ENCODE measurements at places on chromosomes 5 and 9. TPM values are rescaled to one million over a fixed set of nuclear protein-coding genes. Genes with fewer than 3 reads are reported as not detected.

GRCh38 chr5:127660047-127660733 lies 11.3 kb downstream of the CTXN3 start:
- DNase-seq: no peak
- H3K4me3 ChIP-seq: no peak overlapping the region
- H3K36me3 ChIP-seq: no peaks in the 10 kb centered on the region
- peak overlapping the region; percentile 37 for H3K27ac ChIP-seq
- H3K27me3 ChIP-seq: no peaks in the 10 kb centered on the region

DNA sequence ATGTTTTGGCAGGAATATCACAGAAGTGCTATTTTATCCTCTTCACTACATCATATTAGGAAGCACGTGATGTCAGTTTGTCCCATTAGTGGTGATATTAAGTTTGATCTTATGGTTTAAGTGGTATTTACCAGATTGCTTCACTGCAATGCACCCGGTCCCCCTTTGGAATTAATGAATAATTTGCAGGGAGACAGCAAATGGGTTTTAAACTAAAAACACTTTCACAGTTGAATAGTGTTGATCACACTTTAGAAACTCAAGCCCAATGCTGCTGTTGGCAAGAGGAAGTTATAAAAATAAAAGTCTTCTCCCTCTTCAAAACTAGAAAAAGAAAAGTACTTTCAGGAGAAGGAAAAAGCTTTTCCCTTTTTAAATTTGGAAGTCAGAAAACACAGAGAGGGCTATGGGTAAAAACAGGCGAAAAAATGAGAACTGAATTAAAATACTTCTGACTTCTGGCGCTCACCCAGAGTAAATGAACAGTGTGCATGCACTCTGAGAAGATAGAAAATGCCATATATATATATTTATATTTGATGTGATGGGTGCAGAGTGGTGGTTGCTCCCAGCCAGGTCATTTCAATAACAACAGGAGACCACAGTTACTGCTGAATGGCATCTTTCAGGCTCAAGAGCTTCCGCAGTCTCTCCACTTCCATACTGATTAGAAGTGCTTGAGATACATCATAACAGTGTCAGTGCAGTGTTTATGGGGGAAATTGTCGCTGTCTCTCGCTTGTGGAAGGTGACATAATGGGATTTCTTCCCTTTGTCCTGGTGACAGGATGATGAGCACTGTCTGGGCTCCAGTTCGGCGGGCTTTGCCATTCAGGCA lies 278.0 kb downstream of the ZSWIM6 start:
- no peak overlapping the region for H3K4me3 ChIP-seq
- H3K27ac ChIP-seq: no peak overlapping the region
- no peaks in the 10 kb centered on the region for H3K36me3 ChIP-seq
- H3K4me1 ChIP-seq: no peaks in the 10 kb centered on the region
- no peaks in the 10 kb centered on the region for H3K27me3 ChIP-seq
- no peak for DNase-seq

GRCh38 chr9:131621551-131622358 lies 76.4 kb downstream of the PRRT1B start:
- peaks cover 94% of the 10 kb centered on the region for H3K36me3 ChIP-seq
- no peaks in the 10 kb centered on the region for H3K27me3 ChIP-seq
- no peak overlapping the region for H3K27ac ChIP-seq
- DNase-seq: peak; percentile 55

DNA sequence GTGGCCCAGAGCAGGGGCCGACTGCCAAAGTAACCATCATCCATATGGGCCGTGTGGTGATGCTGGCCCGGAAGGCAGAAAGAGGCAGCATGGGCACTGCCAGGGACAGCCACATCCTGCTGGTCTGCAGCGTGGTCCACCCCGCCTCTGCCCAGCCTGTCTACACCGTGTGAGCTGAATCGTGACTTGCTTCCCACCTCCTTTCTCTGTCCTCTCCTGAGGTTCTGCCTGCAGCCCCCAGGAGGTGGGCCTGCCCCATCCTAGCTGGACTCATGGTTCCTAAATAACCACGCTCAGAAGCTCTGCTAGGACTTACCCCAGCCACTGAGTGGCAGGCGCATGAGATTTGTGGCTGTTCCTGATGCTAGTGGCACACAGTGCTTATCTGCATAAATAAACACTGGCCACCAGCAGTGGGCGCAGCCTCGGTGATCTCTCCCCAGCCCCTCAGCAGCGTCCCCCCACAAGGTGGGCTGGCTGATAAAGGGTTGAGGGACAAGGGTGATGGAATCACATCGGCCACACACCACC lies 22.6 kb upstream of the SUSD3 start:
- DNase-seq: no peak
- peaks cover 4% of the 10 kb centered on the region for H3K4me1 ChIP-seq
- H3K36me3 ChIP-seq: peaks cover 27% of the 10 kb centered on the region
- no peak overlapping the region for H3K27ac ChIP-seq
- no peak overlapping the region for H3K4me3 ChIP-seq
- H3K27me3 ChIP-seq: no peaks in the 10 kb centered on the region

DNA sequence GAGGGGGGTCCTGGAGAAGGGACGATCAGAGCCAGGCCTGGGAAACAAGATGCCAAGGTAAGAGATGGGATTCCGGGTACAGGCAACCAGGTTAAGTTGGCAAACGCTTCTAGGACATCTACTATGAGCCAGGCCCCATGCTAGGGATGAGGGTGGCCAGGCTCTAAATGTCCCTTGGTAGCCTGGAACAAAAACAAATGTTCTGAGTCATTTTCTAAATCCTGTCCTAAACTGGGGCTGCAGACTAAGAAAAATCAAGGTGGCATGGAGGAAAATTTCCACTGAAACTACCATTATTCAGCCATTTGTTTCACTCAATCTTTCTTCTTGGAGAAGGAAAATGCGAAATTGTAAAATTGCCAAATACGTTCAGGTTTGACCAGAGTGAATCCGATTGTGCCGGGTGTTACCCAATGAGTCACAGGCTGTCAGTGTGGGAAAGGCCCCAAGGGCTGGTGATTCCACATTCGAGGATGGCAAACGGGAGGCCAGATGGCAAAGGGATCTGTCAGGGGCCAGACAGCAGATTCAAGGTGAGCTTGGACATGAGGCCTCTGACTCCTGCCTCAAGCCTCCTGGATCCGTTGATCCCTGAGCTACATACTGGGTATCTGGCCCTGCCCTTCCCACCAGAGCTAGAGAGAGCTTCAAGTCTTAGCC lies 57.6 kb downstream of the PAX5 start:
- H3K27me3 ChIP-seq: peaks cover 20% of the 10 kb centered on the region
- H3K4me1 ChIP-seq: no peaks in the 10 kb centered on the region
- no peaks in the 10 kb centered on the region for H3K36me3 ChIP-seq

GRCh38 chr5:161007879-161008278 lies 155.9 kb upstream of the ATP10B start:
- no peak overlapping the region for H3K4me3 ChIP-seq
- H3K4me1 ChIP-seq: no peaks in the 10 kb centered on the region
- DNase-seq: no peak
- H3K27me3 ChIP-seq: no peaks in the 10 kb centered on the region

DNA sequence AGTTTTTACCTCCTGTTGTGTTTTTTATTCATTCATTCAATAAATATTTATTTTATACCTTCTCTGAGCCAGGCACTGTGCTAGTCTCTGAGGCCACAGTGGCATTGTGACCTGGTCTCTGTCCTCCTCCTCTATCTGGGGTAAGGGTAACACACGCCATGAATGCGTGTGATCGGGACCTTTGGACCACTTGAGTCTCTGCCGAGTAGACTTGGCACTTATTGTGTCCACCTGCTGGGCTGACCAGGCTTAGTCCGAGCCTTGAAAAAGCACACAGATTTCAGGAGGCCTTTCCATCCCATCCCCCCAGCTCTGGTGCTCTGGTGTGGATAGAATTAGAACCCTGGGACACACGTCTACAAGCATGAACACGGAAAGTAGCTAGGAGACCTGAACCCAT lies 58.7 kb downstream of the ERGIC1 start:
- DNase-seq: peak; percentile 47
- no peaks in the 10 kb centered on the region for H3K36me3 ChIP-seq
- H3K4me3 ChIP-seq: no peak overlapping the region
- H3K27me3 ChIP-seq: no peaks in the 10 kb centered on the region

- peak within 1 kb of the TSS; percentile 83 for H3K4me3 ChIP-seq
- DNase-seq: no peak
- no peaks in the 10 kb centered on the region for H3K36me3 ChIP-seq
- H3K4me1 ChIP-seq: peaks cover 12% of the 10 kb centered on the region
These were observed at the start of gene CDKN2B-AS1 for GRCh38 chr9:21994556-21995005. TSS of gene CDKN2B-AS1 (plus strand) at chr9:21994791.

GRCh38 chr5:116543501-116543900 lies 31.1 kb downstream of the SEMA6A start:
- H3K4me3 ChIP-seq: no peak overlapping the region
- no peaks in the 10 kb centered on the region for H3K4me1 ChIP-seq
- H3K27ac ChIP-seq: no peak overlapping the region
- DNase-seq: no peak
- H3K36me3 ChIP-seq: peaks cover 4% of the 10 kb centered on the region

GRCh38 chr9:133049043-133049442 lies 12.7 kb upstream of the CEL start:
- H3K27me3 ChIP-seq: no peaks in the 10 kb centered on the region
- DNase-seq: no peak
- H3K4me3 ChIP-seq: no peak overlapping the region

GRCh38 chr5:153827397-153827796 lies 211.3 kb downstream of the FAM114A2 start:
- H3K27ac ChIP-seq: no peak overlapping the region
- H3K36me3 ChIP-seq: no peaks in the 10 kb centered on the region
- H3K4me3 ChIP-seq: no peak overlapping the region
- no peaks in the 10 kb centered on the region for H3K4me1 ChIP-seq

DNA sequence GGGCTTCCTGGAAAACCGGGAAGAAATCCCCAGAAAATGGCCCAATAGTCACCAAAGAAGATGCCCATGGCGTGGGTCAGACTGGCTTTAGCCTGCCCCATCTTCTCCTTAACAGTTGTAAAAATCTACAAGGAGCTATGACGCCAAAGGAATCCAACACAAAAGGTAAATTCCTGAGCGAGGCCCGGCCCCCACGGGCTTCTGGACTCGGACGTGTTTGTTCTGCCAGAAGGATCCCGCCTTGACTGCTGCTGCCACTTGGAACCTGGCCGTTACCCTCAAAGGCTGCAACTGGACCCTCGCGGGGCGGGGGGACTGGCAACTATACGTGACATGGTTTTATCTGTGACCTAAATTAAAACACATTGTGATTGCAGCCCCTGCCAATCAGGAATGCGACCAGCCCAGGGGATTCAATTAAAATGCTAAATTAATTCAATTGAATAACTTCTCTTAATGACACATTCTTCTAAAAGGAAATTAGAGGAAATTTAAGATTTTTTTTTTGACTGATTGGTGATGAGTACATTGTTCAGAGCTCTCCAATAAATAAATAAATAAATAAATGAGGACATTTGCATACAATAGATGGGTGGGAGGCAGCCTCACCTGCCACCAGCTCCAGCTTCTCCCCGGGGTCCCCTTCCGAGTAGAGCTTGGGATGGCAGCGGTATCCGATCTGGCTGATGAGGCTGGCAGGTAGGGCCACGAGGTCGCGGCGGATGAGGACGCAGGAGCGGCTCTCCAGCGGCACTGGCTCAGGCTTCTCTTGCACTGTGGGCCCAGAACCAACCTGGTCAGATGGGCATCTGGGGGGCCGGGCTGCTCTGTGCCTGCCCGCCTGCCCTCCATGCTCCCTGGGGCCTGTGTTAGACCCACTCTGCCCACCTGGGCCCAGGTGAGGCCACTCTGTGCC lies 54.7 kb upstream of the UBAC1 start:
- peaks cover 8% of the 10 kb centered on the region for H3K4me1 ChIP-seq
- no peak for DNase-seq
- no peaks in the 10 kb centered on the region for H3K27me3 ChIP-seq
- no peak overlapping the region for H3K4me3 ChIP-seq
- no peaks in the 10 kb centered on the region for H3K36me3 ChIP-seq

GRCh38 chr9:112377087-112377486 lies 2.8 kb upstream of the HSDL2 start:
- H3K4me1 ChIP-seq: peaks cover 34% of the 10 kb centered on the region
- no peak overlapping the region for H3K27ac ChIP-seq
- H3K36me3 ChIP-seq: no peaks in the 10 kb centered on the region
- H3K4me3 ChIP-seq: peak overlapping the region; percentile 86
- no peaks in the 10 kb centered on the region for H3K27me3 ChIP-seq

- peaks cover 82% of the 10 kb centered on the region for H3K4me1 ChIP-seq
- H3K36me3 ChIP-seq: no peaks in the 10 kb centered on the region
- H3K4me3 ChIP-seq: no peak overlapping the region
- no peak for DNase-seq
- peak overlapping the region; percentile 72 for H3K27ac ChIP-seq
These were observed 11.3 kb downstream of the SMARCA2 start for GRCh38 chr9:2026220-2026997.

GRCh38 chr9:126650404-126651341 lies 36.9 kb downstream of the LMX1B start:
- no peaks in the 10 kb centered on the region for H3K36me3 ChIP-seq
- H3K4me3 ChIP-seq: no peak overlapping the region
- peaks cover 22% of the 10 kb centered on the region for H3K27me3 ChIP-seq
- DNase-seq: no peak

- no peak for DNase-seq
- no peaks in the 10 kb centered on the region for H3K36me3 ChIP-seq
- no peak overlapping the region for H3K4me3 ChIP-seq
These were observed 35.5 kb upstream of the GLRX start for GRCh38 chr5:95858023-95858461.

DNA sequence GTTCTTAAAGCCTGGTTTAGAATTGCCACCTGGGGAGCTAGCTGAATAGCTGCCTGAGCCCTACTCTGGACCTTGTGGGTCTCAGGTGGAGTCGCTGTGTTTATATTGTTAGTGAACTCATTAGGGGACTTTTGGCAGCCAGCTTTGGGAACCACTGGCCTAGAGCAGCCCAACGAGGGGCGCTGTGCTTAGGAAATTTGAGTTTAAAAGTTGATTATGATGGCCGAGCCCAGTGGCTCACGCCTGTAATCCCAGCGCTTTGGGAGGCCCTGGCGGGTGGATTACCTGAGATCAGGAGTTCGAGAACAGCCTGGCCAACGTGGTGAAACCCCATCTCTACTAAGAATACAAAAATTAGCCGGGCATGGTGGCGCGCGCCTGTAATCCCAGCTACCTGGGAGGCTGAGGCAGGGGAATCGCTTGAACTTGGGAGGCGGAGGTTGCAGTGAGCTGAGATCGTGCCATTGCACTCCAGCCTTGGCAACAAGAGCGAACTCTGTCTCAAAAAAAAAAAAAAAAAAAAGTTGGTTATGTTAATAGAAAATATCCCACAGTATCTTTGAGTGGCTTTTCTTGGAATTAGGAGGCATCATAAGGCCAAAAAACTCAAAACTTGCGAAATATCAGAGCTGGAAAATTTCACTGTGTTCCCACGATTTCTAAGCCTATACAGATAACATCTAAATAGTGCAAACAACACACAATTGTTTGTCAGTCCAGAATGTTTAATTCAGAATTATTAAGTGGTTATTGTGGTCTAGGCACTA lies 809 bp downstream of the MCCC2 start:
- no peaks in the 10 kb centered on the region for H3K27me3 ChIP-seq
- H3K27ac ChIP-seq: peak overlapping the region; percentile 64
- H3K4me3 ChIP-seq: peak overlapping the region; percentile 82
- peaks cover 20% of the 10 kb centered on the region for H3K4me1 ChIP-seq
- DNase-seq: no peak

GRCh38 chr9:34554211-34555001 lies 31.6 kb upstream of the ENHO start:
- H3K4me3 ChIP-seq: no peak overlapping the region
- peaks cover 3% of the 10 kb centered on the region for H3K4me1 ChIP-seq
- DNase-seq: no peak
- no peaks in the 10 kb centered on the region for H3K27me3 ChIP-seq

The STOM gene
- 148 TPM for total RNA-seq

The NME5 gene
- total RNA-seq: 3.2 TPM

The ZNF366 gene
- total RNA-seq: 5.0 TPM

The CAAP1 gene
- total RNA-seq: 7.9 TPM

The CTSV gene
- total RNA-seq: not detected

The TSC1 gene
- total RNA-seq: 63.6 TPM

The CDH6 gene
- total RNA-seq: 3.4 TPM

The ZNF300 gene
- 1.1 TPM for total RNA-seq

The TNFSF15 gene
- total RNA-seq: not detected

The ZFAND5 gene
- 137 TPM for total RNA-seq

The CDK7 gene
- 14.3 TPM for total RNA-seq

The CARTPT gene
- not detected for total RNA-seq

Measured in heart left ventricle (tissue), 16 donors.